Hematopoietic multipotent progenitor cell treated with erythropoietin and hydrocortisone succinate and interleukin-3 and kit ligand, for 17 days (in vitro differentiated cells): ENCODE measurements at places on chromosomes 2 and 18.

DNA sequence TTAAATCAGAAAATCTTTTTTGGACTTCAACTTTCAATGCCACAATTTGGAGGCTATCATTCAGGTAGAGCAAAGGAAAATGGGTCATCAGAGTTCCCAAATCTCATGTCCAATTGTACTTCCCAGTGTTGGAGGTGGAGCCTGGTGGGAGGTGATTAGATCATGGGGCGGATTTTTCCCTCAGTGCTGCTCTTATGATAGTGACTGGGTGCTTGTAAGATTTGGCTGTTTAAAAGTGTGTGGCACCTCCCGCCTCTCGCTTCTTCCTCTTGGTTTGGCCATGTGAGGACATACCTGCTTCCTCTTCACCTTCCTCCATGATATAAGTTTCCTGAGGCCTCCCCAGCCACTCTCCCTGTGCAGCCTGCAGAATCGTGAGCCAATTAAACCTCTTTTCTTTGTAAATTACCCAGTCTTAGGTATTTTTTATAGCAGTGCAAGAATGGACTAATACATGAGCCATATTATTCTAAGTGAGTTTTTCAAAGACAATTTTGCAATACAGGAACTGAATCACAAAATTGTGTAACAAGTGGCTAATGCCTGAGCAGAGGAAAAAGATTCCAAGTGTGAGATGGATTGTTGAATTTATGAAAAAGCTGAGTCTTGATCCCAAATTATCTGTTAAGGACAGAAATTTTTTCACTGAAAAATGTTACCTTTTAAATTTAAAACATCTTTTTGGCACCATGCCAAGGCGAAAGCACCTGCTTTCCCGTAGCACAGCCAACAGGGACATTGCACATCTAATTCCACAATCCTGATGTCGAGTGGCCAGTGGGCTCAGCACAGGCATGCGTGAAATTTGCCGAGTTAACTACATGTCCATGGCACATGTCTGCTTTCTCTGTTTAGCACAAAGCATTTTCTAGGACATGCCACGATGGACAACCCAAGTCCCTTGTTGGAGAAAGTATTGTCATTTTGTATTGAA lies 150.9 kb downstream of the COL6A3 start:
- DNase-seq = no peak

GRCh38 chr18:77495982-77496690 lies 246.5 kb downstream of the GALR1 start:
- DNase-seq = no peak

GRCh38 chr2:136226903-136227302 lies 109.0 kb upstream of the CXCR4 start:
- DNase-seq = no peak

DNA sequence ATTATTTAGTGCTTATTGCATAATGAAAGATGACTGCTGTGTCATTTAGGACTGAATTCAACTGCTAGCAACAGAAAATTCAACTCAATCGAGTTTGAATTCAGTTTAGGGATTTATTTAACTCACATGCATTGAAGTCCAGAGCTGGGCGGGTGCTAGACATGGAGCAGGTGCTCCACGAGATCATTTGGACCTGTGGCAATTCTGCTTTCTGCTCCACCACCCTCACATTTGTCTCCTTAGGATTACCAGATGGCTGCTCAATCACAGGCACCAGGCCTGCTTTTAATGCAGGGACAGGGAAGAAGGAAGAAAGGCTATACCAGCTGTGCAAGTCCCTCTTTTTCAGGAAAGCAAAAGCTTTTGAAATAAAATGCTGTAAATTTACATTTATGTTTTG lies 572.9 kb upstream of the SLC8A1 start:
- DNase-seq = no peak

DNA sequence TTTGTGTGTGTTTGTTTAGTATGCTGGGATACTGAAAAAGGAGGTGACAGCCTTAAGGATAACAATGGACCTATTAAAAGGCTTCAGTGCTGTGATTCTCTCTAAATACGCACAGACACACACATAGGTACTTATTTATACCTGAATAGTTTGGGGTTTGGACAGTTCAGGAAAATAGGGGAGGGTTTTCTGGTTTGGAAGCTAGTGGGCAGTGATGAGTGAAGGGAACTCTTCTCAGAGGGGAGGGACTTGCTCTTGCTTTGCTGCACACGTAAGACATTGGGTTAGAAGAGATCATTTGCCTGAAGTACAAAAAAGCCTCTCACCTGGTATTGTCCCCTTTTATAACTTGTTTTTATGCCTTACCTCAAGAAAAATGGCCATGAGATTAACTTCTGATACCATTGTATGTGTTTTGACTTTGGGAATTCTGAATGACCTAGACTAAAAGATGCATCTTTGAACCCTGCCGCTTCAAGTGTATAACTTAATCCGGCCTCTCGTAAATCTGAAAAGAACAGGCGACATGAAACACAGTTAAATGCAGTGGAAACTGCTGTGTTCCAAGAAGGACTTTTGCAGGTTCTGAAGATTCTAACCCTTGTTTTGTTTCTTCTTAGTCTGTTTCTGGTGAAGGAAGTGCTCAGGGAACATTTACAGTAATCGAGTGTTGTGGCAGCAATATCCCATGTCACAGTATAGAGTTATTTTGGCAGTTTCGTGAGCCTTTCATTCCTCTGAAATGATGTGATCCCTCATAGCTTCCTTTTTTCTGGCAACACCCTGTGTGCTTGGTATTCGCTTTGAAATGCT lies 2.5 kb downstream of the CRIM1 start:
- DNase-seq = no peak

- no peak for DNase-seq
Observed at GRCh38 chr2:75321599-75321922, 122.2 kb upstream of the TACR1 start.

DNA sequence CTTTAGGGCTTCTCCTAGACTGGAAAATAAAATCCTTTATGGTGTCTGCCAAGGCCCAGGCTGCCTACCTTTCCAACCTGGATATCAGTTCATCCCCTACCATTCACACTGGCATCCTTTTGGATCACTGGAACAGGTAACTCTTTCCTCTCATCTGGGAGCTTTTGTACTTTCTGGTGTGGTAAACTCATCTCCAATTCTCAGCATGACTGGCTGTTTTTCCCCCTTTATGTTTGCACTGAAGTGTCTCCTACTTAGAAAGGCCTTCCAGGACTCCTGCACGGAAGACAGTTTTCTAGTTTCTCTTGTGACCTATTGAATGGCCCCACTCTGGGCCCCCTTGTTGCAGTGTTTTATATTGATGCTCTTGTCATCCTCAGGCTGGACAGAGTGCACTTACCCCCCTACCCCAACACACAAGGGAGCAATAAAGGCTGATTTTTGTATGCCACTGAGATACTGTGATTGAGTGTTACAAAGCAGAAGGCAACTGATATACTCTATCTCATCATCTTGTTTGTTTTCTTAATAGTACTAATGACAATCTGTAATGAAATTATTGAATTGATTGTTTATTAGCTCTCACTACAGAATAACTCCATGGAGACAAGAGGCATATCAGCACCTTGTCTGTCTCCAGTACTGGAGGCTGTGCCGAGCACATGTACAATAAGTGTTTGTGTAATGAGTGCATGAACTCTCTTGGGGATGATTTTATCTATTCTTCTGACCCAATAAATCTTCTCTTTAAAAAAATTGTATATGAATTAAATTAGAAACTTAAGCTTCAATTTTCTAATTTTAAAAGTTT lies 129.9 kb downstream of the PIEZO2 start:
- DNase-seq = no peak

GRCh38 chr2:105438104-105438929 lies 39.5 kb upstream of the FHL2 start:
- no peak for DNase-seq

DNA sequence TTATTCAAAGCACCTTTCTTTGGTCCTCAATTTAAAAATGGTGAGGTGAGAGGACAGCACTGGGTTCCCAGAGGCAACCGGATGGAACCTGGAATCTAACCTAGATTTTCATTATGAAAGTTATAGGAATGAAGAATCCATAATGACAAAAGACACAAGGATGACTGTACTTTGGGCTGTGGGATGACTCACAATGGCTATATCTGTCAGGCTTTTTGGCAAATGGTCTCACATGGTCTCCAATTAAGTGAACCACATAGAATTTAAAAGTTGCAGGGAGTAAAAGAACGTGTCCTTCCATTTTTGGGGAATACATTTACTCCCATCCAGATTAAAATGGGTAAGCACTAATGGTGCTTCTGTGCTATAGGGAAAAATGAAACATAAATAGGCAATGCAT lies 31.8 kb upstream of the LYPD1 start:
- no peak for DNase-seq

DNA sequence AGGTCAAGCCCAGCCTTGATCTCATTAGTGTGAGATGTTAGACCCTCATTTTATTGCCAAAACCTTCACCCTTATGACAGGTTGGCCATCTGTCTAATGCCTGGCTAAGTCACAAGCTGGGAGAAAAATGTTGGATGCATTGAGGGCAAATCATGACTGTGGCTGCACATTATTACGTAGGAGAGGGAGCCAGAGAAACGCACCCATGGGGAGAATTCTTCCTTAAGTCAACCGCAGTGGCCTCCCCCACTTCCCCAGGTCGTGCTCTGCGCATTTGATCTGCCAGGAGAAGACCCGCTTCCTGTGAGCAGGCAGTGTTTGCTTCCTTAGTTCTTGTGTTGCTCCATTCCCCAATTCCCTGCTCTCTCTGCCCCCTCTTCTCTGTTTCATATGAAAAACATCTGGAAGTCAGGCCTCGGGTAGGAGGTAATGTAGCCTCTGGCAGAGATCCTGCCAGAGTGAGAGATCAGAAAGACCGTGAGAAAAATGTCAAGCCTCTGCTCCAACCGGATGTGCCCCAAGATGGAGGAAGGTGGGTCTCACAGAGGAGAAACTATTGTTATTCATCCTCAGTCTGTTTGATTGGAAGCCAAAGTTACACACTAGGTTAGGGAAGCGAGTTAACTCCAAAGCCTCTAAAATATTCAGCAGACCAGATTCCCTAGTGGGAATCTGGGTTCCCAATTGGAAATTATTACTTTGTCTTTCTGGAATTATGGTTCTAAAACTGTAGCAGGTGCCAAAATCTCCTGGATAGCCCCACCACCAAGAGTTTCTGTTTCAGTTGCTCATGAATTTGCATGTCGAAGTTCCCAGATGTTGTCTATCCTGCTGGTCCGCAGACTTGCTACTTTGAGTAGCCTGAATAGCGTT lies 144.3 kb upstream of the PELI1 start:
- no peak for DNase-seq

DNA sequence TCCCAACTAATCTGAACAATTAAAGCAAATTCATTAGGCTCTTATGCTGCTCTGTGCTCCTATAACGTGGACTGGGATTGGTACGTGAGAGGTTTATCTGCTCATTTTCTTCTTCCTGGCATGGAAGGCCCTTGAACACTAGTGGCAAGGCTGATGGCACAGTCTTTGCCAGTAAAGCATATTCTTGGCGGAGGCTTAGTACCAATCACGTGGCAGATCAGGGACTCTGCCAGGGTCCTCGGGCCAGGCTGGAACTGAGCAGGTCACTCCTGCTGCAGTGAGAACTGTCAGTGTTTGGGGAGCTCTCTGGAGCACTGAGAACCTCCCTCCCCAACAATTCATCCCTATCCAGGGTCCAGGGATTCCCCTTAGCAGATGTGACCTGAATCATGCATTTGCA lies 3.7 kb upstream of the ALPK2 start:
- no peak for DNase-seq

GRCh38 chr2:626491-627339 lies 50.5 kb downstream of the TMEM18 start:
- DNase-seq = no peak

- DNase-seq = no peak
Observed at GRCh38 chr2:50863856-50864255, 168.1 kb downstream of the NRXN1 start.

DNA sequence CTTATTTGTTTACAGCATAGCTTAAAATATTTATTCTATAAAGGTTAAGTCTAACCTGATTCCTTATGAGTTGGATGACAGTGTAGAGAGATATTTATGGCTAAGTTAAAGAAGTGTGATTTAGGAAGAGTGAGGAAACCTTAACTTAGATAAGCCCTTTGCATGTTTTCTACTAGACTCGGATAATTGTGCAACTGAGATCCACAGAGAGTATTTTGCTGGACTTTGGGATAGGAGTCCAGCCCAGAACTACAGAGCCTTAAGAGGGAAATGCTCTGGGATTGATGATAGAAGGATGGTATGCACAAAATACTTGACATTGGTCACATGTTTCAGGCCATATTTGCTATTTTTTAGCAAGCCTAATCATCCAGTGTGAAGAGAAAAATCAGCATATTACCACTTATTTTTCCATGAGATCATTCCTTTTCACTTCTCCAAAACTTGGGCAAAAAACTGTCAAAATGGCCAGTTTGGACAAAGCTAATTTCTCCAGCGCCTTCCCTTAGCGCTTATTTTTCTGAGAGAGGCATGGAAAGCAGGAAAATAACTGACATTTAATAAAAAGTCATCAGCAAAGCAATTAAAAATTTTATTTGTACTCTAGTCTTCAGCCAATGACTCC lies 3.1 kb downstream of the CD28 start:
- DNase-seq = no peak

- DNase-seq = no peak
Observed at GRCh38 chr18:12059334-12060181, 34.1 kb upstream of the ANKRD62 start.

GRCh38 chr2:161357097-161357496 lies 48.9 kb downstream of the PSMD14 start:
- no peak for DNase-seq

DNA sequence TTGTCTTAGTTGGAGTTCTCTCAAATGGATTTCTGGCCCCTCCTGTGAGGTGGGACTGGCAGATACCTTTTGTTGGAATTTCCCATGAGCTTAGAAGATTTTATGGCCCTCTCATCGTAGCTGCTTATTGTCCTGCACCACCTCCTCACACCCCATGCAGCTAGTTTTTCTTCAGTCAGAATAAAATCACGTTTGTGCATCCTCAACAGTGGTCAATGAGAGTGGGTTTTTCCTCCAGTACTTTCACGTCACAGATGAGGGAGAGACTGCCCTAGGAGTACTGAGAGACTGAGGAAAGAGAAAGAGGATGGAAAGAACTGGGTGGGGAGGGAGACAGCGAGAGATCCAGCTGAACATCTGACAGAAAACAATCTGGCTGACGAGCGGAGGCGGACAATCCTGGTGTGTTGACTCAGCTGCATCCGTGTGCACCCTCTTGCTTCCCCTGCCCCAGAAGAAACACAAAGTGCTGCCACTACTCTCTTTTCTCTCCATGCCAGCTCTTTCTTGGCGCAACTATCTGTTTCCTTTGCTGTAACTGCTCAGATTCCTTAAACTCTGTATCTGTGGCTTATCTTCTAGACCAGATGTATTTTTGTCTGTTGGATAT lies 7.4 kb downstream of the RAPGEF4 start:
- no peak for DNase-seq

- DNase-seq = no peak
Observed at GRCh38 chr2:179264368-179265081, at the start of gene SESTD1. Gene SESTD1, minus strand, starts transcription at chr2:179264832. Its CDS starts 72,991 bp downstream, at chr2:179191841.
